ENCODE measurements at places on chromosomes 7 and 10.

- DNase-seq = peak; percentile 29
Observed at GRCh38 chr10:102113956-102114857, 6.0 kb downstream of the LDB1 start.

DNA sequence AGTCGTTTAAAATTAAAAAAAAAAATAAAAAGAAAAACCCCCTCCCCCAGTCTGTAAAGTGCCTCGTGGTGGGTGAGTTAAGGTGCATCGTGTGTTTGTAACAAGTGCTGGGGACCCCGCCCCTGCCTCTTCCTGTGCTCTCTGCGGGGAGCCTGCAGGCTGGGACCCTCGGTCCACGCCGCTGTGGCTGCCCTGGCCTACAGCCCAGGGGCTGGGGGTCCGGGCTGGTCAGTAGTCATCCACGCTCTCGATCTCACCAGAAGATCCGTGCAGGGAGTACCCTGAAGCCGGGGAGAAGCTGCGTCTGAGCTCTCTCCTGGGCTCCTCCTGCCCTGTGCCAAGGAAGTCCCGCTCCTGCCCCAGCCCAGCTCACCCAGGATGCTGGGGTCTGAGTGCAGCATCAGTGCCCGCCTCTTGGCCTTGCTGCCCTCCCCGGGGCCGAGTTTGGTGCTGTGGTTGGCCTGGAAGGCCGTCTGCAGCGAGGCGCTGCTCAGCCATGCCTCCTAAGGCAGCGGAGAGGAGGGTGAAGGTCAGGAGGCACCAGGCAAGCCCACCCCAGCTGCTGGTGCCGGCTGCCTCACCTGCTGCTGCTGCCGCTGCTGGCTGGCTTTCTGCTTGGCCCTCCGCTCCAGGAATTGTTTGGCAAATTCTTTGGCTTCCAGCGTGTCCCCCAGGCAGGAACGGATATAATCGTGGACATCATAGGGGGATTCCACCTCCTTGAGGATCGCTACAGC is 8.1 kb downstream of the GNB2 start:
- DNase-seq = no peak

- peak; percentile 37 for DNase-seq
Observed at GRCh38 chr7:80078159-80078731, 56.4 kb upstream of the GNAI1 start.

- no peak for DNase-seq
Observed at GRCh38 chr7:66627881-66628360, 760 bp upstream of the KCTD7 start.

DNA sequence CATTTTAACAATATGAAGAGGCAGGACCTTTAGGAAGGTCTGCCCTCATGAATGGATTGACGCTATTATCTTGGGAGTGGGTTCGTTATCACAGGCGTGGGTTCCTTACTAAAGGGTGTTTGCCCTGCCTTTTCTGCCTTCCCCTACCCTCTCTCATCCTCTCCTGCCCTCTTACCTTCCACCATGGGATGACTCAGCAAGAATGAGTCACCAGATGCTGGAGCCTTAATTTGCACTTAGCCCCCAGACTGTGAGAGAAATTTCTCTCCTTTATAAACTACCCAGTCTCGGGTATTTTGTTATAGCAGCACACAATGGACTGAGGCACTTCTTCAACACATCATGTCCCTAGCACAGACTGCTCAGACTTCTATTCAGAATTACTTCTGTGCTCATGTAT is 31.4 kb upstream of the ZNF32 start:
- peak; percentile 36 for DNase-seq

DNA sequence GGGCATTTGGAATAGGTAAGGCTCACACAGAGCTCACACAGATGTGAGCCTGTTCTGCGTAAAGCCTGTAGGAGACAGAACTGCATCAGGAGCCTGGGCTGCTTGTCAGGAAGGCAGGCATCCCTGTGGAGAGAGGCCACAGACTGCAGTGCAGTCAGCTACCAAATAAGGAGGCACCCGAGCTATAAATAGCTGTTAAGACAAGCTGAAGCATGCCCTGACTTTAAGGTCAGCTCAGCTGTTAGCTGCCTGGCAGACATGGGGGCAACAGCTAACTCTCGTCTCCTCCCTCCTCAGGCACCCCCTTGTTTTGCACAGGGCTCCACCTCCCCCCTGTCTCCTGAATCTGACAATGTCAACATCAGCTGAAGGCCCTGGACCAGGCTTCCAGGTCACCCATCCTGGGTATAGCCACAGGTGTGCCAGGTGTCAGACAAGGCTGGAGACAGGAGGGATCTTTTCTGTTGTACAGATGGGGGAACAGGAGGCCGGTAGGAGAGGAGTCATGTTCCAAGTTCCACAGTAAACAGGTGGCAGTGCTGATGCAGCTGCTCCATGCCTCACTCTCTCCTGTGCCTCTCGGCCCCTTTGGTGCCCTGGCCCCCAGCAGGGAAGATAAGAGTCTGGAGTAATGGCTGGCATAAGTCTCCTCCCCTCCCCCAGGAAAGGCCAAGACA is 27.6 kb upstream of the MKRN1 start:
- DNase-seq = no peak

DNA sequence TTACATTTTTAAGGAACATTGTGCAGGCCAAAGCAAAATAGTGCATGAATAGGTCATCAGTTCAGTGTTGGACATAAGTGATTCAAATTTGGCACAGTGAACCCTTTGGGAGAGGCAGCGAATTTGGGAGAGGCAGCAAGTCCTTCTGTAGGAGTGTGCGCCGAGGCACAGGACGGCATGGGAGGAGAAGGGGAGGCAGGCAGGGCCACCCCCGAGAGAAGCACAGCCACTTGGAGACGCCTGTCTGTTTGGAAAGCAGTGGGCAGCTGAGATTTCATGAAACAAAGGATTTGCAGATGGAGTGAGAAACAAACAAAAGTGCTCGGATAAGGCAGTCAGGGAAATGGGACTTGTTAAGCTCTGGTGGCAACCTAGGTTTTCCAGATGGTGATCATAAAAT is 30.6 kb downstream of the VIPR2 start:
- no peak for DNase-seq

DNA sequence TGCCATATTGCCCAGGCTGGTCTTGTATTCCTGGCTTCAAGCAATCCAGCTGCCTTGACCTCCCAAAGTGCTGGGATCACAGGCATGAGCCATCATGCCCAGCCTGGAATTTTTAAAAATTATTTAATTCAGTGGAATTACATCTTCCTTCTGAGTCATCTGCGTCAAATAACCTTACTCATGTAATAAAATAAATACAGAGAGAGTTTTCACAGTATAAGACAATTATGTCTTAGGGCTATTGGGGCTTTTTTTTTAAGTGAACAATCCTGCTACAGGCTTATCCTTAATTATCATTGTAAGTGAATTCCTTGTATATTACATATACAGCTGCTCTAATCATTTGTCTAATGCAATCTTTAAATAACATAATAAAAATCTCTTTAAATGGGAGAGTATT is 108.3 kb downstream of the MAPK8 start:
- no peak for DNase-seq

DNA sequence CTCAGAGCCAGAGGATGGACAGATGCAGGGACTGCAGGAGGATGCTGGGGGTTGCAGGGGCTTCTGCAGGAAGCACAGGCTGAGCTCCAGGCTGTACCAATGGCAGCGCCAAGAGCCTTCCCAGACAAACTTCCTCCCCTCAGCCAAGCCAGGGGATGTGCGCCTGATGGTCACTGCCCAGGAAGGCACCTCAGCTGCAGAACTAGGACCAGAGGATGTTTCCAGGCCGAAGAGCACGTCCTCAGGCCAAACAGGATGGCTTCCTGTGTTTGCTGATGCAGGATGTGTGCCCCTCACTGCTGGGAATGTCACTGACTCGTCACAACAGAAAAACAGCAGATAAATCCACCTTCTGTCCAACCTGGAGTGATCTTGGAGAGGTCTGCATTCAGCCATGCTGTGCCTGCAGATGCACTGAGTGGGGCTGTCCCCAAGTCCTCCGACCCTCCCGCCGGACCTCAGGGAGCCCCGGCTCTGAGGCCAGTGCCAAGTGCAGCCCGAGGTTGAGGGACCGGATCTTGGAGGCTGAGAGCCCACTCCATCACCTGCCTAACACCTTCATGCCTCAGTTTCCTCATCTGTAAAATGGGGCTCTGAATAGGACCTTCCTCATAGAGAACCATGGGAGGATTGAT is 152.5 kb upstream of the CHST15 start:
- DNase-seq = no peak

- peak; percentile 16 for DNase-seq
Observed at GRCh38 chr10:69130251-69130650, 6.3 kb downstream of the VPS26A start.

GRCh38 chr10:110279407-110279986 is 25.2 kb downstream of the SMNDC1 start:
- DNase-seq = peak; percentile 71

DNA sequence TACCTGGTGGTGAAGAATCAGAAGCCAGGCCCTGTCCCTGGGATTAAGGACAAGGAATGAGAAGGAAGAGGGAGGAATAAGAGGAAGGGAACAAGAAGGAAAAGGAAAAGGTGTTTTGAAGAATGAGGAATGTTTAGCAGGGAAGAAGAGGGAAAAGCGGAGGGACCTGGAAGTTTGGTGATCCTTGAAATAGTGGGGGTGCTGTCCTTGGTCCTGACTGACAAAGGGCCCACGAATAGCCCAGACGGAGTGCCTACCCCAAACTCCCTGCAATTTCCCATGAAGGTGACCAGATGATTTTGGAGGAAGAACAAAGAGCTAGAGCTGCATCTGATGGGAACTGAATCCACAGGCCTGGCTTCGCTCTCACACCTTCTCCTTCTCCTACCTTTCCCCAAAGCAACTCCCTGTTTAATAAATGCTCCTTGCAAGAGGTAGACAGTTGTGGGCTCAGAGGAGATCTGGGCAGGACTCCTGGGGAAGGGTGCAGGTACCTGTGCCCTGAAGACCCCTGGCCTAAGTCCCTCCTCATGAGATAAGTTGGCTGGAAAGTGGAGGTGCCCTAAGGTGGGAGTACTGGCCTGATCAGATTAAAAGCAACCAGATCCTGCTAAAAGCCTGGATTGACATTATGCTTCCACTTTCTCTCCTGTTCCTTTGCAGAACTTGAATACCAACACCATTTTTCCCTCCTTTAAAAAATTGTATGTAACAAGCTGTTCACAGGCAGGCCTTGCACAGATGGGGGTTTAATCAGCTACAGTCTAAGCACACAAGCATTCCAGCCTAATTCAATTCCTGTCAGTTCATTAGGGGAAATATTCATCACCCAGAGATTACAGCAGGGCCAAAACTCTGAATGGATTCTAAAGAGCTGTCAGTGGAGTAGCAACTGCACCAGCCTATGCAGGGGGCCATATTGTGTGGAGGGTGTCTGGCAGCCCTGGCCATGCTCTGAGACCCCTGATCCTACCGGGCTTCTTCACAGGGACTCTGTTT is 19.4 kb downstream of the KAZALD1 start:
- DNase-seq = peak; percentile 13
